Cortex of kidney (tissue), 1 donor: ENCODE measurements at places on chromosomes 3 and 15.

GRCh38 chr3:42830437-42831320 lies 21.4 kb downstream of the ACKR2 start:
- DNase-seq = no peak

DNA sequence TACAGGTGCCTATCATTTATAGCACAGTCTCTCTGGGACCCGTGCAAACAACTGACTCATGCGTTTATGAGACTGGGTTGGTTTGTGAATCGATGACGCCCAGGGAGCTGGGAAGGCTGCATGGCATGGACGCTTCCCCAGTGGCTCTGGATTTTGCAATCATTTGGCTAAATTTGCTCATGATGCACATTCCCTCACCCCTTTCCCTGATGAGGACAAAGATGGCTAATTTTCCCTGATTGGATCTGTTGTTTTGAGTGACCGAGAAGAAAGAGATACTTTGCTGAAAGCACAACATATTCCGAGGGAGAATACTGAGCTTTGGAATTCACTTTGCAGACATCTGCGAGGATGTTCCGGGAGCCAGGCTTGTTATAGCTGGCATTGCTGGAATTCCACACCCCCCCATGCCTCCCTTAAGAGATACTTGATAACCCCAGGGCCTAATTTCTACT lies 51.1 kb downstream of the CGNL1 start:
- DNase-seq = no peak

DNA sequence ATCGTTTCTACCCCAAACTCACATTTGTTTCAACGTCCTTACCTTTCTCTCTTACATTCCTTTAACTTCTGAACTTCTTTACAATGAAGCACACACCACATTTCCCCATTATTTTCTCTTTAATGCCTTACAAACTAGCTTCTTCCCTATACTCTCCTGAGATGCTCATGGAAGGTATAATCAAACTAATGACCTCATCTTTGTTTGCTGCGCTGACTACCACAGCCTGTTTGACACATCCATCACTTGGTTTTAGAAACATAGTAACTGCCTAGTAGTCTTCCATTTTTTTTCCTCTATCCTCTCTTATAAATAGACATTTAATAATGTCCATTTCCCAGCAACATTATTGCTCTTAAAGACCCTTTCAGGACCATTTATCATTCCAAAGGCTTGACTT lies 230.5 kb upstream of the LRTM1 start:
- no peak for DNase-seq

DNA sequence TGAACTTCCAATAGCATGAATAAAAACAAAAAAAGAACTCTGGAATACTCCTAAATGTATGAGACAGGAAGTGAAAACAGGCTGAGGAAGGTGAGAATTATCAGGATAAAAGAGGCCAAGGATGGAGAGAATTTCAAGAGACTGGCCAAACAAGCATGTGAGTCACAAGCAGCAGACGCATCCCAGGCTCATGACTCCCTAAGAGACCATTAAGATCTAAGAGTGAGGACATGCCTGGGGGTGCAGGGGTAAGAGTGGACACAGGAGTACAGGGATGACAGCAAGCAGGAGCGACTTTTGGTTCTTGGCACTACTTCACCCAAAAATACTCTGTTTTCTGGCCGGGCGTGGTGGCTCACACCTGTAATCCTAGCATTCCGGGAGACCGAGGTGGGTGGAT lies 7.1 kb downstream of the SCAMP2 start:
- no peak for DNase-seq

DNA sequence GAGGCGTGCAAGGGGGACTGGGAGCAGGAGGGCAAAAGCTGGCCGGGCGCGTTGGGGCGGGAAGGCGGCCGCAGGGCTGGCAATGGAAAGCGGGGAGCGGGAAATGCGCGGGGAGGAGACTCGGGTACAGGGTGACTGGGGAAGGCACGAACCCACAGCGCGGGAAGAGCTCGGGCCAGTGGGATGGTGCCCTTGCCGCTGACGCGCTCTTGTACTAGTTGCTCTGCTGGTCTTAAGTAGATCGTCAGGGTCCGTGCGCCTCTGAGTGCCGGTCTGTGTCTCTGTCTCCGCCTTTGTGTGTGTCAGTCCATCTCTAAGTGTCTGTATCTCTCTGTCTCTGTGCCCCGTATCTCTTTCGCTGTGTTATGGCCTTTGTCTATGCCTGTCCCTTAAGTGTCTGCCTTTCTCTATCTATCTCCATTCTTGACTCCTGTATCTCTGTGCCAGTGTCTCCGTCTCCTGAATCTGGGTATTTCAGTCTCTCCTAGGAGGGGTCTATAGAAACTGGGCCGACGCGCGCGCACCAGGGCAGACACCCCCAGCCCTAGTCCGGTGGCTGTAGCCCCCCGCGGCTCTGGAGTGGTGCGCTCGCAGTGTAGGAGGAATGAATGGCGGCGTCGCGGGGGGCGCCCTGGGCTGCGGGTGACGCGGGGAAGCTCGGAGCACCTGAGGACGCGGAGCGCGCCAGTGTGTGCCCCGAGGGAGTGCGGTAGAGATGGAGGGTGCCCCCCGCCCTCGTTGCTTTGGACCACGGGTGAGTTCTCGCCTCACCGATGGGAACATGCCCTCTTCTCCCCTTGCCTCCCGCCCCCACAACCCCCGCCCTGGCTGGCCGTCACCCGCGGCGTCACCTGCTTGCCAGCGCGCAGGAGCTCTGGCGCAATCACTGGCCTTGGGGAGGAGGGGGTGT lies 756 bp upstream of the CAMK2N2 start:
- DNase-seq = no peak

GRCh38 chr3:18425641-18426257 lies 610 bp upstream of the SATB1 start:
- DNase-seq = no peak

DNA sequence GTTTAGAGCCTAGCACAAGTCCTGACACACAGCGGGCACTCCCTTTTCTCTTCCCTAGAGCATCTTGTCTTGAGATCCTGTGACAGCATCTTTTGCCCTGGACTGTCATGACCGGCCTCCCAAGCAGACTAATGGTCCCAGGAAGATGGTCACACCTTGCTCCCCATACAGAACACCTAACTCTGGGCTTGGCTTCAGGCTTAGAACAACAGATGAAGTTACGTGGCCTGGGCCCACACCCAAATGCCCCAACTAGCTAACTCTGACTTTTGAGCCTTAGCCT lies 781 bp upstream of the IP6K1 start:
- no peak for DNase-seq

GRCh38 chr3:58973796-58974195 lies 76.0 kb downstream of the CFAP20DC start:
- no peak for DNase-seq

DNA sequence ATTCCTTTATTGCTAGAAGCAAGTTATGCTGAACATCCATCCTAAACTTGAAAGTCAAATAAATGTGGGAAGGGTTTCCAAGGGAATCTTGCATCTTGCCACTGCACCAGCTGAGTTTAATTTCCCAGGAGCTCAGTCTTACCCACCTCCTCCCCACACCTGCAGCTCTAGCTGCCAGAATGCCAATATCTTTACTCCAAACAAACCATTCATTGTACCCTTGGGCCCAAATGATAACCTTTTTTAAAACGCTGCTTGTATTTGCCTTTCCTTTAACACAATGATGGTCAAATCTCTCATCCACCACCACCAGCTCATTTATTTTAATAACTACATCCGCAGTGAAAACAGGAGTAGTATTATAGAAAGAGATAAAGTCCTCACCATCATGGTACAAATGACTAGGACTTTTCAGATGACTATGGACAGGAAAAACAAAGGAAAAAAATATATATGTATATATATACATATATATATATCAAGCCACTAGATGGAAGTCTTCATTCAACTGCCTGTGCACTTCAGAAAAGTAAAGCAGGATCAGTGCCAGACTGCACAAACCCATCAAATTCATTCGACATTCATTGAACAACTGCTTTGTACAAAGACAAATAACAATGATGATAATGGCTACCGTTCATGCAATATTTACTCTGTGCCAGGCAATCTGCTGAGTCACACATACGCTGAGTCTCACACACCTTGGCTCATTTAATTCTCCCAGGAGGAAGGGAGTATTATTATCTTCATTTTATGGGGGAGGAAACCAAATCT lies 44.0 kb downstream of the BFSP2 start:
- DNase-seq = no peak

DNA sequence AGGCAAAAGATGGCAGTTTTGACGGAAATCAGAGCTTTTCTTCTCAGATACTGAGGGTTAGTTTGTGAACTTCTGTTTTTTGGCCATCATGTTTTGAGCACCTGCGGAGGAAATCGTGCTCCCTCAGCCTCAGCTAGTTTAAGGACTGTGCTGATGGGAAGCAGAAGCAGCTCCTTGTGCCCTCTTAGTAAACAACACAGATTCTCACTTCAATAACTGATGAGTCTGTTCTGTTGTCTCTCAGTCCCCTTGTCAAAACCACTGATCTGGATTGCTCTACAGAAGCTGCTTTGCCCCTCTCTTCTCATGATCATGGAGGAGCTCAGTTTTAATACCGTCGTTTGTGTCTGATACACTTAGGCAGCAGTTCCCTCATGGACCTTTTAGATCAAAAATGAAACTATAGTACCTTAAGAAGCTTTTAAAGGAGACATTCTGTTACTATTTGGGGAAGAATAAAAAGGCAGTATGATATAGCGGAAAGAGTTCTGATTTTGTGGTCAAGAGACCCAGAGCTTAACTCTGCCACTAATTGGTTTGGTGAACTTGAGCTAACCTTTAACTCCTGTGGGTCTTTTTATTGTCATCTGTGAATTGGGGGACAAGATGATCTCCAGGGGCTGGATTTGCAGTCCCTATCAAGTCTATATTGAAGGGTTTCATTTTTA lies 152.6 kb downstream of the BBX start:
- DNase-seq = no peak

- DNase-seq = no peak
Measured at GRCh38 chr3:22209578-22209977, 458.6 kb upstream of the ZNF385D start.

DNA sequence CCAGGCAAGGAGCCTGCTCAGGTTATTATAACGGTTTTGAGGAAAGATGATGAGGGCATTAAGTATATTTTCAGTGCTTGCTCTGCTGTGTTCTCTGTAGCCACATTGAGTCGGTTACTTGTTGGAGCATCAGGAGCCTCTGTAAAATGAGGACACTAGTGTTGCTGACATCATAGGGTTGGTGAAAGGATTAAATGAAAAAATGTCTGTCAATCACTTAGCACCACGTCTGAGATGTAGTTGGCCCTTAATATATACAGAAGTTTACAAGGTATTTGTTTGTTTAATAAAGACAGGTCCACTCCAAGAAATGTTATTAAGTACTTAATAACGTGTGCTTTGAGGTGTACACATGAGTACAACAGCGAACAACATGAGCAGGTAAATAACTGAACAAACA lies 735 bp upstream of the SLC25A26 start:
- no peak for DNase-seq

GRCh38 chr15:52010633-52011595 lies 8.1 kb upstream of the MAPK6 start:
- no peak for DNase-seq

GRCh38 chr15:39605146-39605545 lies 24.3 kb downstream of the THBS1 start:
- DNase-seq = no peak

DNA sequence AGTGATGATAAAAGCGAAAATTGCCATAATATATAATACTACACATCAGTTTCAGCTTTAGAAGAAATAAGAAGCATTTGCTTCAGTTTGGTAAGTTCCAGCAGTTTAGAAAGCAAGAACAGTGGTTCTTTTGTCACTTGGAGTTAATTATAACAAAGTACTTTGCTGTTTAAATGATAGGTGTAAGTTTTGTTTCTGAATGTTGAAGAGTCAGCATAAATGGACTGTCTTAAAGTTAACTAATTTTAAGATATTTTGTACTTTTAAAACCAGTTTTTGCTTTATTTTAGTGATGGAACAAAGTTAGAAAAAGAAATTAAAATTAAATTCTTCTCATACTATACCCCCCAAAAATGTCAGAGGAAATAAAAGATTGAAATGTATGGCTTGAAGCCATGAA lies 24.6 kb downstream of the CHCHD6 start:
- DNase-seq = no peak

GRCh38 chr15:40762919-40763800 lies 708 bp upstream of the GCHFR start:
- no peak for DNase-seq

DNA sequence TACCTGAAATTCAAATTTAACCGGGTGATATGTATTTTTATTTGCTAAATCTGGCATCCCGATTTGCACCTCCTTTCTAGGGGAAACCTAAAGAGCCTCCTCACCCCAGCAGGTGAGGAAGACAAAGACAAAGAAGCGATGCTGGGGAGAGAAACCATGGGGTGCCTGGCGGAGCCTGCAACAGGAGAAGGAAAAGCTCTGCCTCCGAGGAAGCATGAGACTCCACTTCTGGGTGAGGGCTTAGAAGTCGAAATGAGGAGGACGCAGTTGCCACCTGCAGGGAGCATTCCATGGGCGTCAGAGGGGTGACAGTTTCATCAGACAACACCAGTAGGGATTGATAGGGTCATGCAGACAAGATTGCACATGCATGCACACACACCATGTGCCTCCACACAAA lies 30.5 kb upstream of the LYZL4 start:
- DNase-seq = no peak

DNA sequence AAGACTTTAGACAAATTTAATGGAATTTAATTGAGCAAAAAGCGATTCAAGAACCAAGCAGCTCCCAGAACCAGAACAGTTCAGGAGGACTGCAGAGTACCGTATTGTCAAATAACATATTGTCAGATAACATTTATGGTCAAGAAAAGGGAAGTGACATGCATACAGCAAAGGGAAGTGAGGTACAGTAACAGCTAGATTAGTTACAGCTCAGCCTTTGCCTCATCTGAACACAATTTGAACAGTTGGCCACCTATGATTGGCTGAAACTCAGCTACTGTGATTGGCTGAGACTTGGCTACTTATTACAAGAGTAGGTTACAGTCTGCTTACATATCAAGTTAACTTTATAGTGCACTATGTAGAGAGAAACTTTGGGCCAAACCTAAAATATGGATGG lies 21.9 kb downstream of the ZFAND6 start:
- DNase-seq = no peak

- DNase-seq = no peak
Measured at GRCh38 chr3:44899683-44900367, 25.4 kb downstream of the TGM4 start.

- DNase-seq = no peak
Measured at GRCh38 chr3:162512488-162512887, 1015.9 kb downstream of the OTOL1 start.
